ENCODE measurements at places on chromosomes 1 and 21.

- DNase-seq: no peak
Observed at GRCh38 chr1:17883662-17884395, 128.7 kb downstream of the ACTL8 start.

DNA sequence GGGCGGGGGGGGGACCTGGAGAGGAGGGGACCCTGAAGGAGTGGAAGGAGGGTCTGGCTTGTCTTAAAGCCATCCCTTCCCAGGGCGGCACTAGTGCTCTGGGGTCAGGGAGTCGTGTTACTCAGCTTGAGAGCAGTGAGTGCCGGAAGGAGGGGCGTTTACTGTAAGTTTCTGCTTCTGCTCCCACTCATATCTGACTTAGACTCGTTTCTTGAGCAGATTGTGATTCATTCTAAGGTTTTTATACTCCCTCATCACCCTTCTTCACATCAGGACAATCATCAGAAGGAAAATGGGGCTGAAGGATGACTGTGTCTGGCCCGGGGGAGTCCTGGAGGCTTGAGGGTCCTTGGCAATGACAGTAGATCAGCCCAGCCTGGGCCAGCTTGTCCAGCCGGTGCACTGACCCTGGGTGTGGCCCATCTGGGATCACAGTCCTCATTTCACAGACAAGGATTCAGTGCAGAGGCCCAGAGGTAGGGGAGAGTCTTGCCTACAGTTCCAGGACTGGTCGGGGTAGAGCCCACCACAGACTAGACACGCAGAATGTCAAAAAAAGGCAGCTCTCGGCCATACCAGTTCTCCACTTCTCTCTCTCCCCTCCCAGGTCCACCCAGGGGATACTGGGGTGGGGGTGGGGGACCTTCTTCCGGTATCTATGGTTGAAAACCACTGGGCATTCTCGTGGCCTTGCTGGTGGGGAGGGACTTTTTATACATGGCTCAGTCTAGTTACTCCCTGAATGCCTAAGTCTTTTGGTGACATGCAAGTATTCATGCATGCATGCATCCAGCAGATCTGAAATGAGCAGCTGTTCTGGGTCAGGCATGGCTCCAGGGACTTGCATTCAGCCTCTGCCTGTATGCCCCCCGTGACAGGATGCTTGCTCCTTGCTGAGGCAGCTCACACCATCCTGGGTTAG is 5.1 kb downstream of the TNFRSF8 start:
- peak; percentile 73 for DNase-seq

GRCh38 chr1:87428883-87429282 is 100.2 kb downstream of the LMO4 start:
- no peak for DNase-seq

DNA sequence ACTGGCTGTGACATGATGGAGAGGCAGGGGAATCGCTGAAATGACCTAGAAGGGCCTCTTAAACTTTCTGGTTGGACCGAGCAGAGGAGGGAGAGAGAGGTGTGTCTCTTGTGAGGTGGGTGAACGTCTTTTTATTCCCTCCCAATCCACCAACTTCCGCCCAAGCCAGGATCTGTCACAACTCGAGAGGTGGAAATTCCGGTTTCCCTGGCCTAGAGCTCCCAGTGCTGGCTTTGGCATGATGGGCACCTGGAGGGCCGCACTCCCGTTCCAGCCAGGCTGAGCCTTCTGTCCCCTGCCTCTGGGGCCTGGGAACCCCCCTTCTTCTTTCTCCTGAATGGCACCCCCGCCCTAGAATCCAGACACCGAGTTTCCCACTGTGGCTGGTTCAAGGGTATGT is at the start of gene SEMA4A:
Gene SEMA4A (plus strand): TSS at position 224 of the 400 bp plus-strand sequence. CDS start 994 bp downstream, outside the sequence.
- no peak for DNase-seq

DNA sequence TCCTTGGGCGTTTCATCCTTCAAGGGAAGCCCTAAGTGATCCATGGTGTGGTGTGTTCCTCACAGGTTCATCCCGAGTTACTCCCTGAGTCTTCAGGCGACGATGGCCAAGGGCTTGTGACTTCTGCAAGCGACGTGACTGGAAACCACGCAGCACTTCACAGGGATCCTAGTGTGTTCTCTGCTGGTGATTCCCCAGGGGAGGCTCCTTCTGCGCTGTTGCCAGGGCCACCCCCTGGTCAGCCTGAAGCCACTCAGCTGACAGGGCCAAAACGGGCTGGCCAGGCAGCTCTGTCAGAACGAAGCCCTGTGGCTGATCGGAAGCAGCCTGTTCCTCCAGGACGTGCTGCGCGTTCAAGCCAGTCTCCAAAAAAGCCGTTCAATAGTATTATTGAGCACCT is 71.5 kb downstream of the VPS26C start:
- no peak for DNase-seq

GRCh38 chr1:23123528-23123927 is 45.1 kb downstream of the LUZP1 start:
- no peak for DNase-seq

- no peak for DNase-seq
Observed at GRCh38 chr1:156559086-156559796, 13.1 kb downstream of the IQGAP3 start.

DNA sequence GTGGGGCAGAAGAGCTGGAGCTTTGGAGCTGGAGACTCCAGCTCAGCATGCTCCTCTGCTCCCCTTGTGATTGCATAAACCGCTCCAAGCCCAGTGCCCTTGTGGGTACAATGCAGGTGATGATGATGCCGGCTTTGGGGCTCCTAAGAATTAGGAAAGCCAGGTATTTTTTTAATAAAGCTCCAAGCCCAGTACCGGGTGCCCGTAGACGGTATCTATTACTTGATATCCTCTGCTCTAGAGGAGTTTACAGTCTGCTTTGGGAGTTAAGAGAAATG is 27.2 kb downstream of the TENT5C start:
- no peak for DNase-seq

- DNase-seq: no peak
Observed at GRCh38 chr1:45328680-45329079, 2.0 kb downstream of the HPDL start.

GRCh38 chr1:198124673-198125072 is 32.1 kb upstream of the NEK7 start:
- DNase-seq: no peak

- peak; percentile 72 for DNase-seq
Observed at GRCh38 chr1:55195521-55196233, 19.5 kb downstream of the USP24 start.

GRCh38 chr1:40315239-40315794 is 1.8 kb downstream of the COL9A2 start:
- DNase-seq: peak; percentile 81

- DNase-seq: peak; percentile 99
Observed at GRCh38 chr1:241413386-241413785, 56.4 kb upstream of the RGS7 start.

DNA sequence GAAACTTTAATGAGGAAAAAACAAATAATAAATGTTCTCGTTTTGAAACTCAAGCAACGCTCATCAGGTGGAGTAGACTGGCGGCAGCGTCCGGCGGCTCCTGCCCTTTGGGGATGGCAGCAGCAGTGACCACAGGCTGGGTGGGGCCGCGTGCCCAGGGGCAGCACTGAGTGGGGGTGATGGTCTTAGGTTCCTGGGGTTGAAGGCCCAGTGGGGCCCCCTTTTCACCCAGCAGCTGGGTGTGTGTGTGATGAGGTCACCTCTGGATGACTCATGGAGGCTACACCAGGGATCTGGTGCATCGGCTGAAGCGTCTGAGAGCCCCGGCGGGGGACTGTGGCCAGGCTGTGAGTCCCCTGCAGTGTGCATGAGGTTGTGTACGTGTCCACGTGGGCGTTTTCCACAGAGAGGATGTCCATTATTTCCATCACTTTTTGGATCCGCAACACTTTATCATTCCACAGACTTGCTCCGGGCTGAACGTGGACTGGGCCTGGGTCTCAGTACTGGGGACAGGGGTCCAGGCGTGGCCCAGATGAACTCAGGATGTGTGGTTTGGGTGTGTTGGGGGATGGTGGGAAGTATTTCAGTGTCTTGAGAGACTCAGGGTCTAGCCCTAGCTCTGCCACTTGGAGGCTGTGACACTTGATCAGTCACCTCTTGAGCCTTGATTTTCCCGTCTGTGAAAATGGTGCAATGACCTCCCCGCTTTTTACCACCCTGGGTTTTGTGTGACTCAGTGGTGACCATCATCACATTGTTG is 25.6 kb downstream of the LDLRAP1 start:
- peak; percentile 89 for DNase-seq

DNA sequence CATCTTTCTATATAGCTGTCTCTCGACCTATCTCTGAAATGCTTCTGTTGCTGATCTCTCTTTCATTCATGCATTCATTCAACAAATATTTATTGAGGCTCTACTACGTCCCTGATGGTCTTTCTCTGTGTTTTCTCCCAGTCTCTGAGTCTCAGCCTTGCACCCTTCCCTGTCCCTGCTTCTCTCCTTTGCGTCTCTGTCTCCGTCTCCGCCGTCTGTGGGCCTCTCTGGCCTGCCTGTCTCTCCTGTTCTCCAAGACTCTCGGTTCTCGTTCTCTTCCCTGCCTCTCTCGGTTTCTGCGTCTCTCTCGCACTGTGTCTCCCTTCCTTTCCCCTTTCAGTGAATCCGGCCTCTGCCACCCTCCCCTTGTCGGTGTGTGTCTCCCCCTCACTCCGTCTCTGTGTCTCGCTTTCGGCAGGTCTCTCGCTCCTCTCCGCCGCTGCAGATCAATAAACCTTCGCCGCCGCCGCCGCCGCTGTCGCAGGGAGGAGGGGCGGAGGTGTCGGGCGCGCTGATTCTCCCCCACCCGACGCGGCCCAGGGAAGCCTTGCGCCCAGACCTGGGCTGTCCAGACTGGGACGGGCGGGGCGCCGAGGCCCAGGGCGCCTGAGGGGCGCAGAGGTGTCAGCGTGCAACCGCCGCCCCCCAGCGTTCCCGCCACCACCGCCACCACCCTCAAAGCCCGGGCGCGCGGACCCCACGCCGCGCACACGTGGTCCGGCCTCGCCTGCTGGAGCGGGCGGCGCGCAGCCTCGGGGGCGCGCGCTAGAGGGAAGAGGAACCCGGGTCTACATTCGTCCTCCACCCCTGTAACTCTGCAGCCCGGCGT is 3.0 kb downstream of the EFNA3 start:
- DNase-seq: no peak

DNA sequence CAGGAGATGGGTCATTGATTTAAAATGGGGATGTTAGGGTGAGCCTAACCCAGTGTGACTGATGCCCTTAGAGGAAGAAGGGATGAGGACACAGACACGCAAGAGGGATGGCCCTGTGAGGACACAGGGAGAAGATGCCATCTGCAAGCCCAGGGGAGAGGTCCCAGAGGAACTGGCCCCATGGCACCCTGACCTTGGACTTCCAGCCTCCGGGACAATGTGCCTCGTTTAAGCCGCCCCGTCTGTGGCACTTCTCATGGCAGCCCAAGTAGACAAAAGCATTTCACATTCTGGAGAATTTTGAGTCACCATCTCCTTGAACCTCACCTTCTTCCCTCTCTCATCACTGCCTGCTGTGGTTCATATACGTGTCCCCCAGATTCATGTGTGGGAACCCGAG is 20.1 kb upstream of the PCBP3 start:
- DNase-seq: no peak

GRCh38 chr1:19684677-19685076 is 20.0 kb downstream of the HTR6 start:
- DNase-seq: peak; percentile 16

All from fibroblast of mammary gland (primary cell).